ENCODE measurements at places on chromosomes 5 and 9.

GRCh38 chr5:127092690-127093089 lies 19.4 kb upstream of the C5orf63 start:
- no peak for DNase-seq

GRCh38 chr9:109887079-109887478 lies 107.1 kb downstream of the PALM2AKAP2 start:
- no peak for DNase-seq

GRCh38 chr9:136793086-136793946 lies 2.2 kb downstream of the TMEM141 start:
- DNase-seq, result no peak

DNA sequence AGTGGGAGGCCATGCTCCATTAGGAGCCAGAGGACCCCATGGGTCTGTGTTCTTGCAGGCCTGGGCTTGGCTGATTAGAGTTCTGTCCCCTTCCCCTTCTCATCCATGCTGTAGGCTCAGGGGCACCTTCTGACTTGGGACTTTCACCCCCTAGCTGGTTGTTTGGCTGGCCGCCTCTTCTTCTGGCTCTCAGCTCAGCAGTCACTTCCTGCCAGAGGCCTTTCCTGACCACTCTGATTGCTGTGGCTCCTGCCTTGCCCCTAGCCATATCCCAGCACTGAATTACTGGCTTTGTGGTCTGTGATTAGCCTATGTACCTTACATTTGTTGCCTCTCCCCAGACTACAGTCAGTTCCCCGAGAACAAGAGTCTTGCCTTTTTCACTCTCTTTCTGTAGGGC lies 14.6 kb downstream of the ENTREP1 start:
- no peak for DNase-seq

DNA sequence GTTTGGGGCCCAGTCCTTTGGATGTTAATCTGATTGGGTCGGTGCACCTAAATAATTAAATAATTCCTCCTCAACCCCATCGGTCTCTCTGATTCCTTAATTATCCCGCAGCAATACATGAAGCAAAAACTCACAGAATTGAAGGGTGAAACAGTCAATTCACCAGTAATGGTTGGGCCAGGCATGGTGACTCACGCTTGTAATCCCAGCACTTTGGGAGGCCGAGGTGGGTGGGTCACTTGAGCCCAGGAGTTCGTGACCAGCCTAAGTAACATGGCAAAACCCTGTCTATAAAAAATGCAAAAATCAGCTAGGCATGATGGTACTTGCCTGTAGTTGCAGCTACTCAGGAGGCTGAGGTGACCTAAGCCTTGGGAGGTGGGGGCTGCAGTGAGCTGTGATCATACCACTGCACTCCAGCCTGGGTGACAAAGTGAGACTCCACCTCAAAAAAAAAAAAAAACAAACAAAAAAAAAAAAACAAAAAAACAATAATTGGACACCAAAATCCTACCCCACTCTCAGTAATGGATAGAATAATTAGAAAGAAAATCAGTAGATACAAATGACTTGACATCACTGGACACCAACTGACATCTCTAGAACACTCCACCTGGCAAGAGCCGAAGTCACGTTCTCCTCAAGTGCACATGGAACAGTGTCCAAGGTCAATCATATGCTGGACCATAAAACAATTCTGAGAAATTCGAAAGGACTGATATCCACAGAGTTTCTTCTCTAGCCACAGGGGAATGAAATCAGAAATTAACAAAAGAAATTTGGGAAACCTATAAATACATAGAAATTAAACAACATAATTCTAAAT lies 5.3 kb downstream of the ABO start:
- no peak for DNase-seq

GRCh38 chr5:71948206-71948605 lies 159.1 kb upstream of the MAP1B start:
- no peak for DNase-seq

- DNase-seq, result peak; percentile 63
Observed at GRCh38 chr9:124126648-124127646, 115.4 kb downstream of the LHX2 start.

DNA sequence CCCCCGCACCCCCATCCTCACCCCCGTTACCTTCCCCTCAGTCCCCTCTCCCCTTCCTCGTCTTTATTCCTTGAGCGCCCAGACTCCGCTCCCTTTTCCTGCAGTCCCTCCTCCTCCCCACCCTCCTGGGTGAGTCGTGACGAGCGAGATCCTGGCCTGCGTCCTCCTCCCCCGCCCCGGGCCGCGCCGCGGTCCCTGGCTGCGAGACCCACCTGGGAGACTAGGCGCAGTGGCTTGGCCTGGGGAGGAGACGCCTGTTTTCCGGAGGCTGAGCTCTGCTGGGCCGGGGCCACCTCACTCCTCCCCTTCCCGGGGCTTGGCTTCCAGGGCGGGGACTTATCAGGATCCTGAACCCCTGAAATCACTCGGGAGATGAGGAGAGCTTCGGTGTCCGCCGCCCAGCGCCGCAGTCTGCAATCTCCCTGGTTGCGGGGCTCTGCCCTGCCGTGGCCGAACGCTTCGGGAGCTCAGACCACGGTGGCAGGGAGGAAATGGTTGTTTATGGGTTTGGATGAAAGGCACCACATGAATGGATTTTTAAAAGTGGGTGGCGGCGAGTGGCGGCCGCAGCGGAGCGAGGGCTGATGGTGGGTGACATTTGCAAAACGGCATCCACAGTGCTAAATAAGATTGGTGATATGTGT lies 984 bp downstream of the STXBP1 start:
- DNase-seq, result peak; percentile 18

GRCh38 chr9:113581865-113582697 lies 118.6 kb downstream of the RGS3 start:
- peak; percentile 65 for DNase-seq

- no peak for DNase-seq
Observed at GRCh38 chr5:141703133-141703561, 21.1 kb upstream of the ARAP3 start.

- DNase-seq, result no peak
Observed at GRCh38 chr9:113228130-113228665, 6.9 kb downstream of the SLC31A1 start.

GRCh38 chr5:75510836-75511434 lies 494 bp downstream of the CERT1 start:
- DNase-seq, result peak; percentile 29

DNA sequence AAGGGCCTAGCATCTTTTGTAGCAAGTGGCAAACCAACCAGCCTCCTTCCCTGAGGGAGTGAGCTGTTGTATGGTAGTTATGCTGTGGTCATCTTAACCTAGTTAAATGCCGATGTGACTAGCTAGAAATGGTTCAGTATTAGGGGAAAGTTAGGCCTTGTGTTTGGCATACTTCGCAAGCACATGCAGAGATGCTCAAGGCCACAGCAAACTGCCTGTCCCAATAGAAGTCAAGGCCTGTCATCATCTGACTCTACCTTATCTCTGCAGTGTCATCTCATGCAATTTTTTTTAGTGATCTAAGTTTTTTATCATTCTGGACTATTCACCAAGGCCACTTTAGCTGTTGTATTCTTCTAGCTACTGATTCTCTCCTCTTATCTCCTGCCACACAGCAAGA lies 5.2 kb upstream of the EXOSC3 start:
- no peak for DNase-seq

GRCh38 chr5:109863752-109864151 lies 174.0 kb downstream of the MAN2A1 start:
- DNase-seq, result no peak

- no peak for DNase-seq
Observed at GRCh38 chr5:78779771-78780616, 131.4 kb upstream of the LHFPL2 start.

DNA sequence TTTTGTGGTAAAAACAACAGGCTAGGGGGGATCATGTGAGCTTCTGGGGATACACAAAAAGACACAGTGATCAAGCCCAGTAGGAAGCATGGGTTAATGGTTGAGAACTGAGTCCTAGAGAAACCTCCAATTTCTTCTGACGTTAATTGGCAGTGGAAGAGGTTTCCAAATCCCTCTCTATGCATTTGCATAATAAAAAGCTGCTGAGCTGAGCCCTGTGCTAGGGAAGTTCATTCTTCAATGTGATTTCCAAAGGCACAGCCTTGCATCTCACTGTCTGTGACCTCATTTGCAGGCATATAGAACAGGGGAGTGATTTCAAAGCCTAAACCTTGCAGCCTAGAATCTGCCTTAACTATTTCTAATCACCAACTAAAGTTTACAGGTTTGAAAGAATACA lies 812 bp downstream of the DNAH5 start:
- DNase-seq, result no peak

DNA sequence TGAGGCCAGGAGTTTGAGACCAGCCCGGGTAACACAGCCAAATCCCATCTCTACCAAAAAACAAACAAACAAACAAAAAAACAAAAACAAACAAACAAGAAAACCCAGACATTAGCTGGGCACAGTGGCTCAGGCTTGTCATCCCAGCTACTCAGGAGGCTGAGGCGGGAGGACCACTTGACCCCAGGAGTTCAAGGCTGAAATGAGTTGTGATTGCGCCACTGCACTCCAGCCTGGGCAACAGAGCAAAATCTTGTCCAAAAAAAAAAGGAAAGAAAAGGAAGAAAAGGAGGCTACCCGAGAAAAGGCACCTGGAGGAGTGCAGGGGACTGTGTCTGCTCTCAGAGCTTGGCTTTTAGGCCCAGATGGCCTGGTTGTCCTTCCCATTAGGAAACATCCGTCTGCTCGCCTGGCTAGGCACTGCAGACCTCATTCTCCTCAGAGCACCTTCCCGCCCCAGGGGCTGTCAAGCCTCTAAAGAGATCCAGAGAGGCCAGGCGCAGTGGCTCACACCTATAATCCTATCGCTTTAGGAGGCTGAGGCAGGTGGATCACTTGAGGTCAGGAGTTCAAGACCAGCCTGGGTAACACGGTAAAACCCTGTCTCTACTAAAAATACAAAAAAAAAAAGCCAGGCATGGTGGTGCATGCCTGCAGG lies 185.3 kb upstream of the IER5L start:
- no peak for DNase-seq

GRCh38 chr9:31394015-31394473 lies 990.4 kb upstream of the ACO1 start:
- DNase-seq, result no peak

DNA sequence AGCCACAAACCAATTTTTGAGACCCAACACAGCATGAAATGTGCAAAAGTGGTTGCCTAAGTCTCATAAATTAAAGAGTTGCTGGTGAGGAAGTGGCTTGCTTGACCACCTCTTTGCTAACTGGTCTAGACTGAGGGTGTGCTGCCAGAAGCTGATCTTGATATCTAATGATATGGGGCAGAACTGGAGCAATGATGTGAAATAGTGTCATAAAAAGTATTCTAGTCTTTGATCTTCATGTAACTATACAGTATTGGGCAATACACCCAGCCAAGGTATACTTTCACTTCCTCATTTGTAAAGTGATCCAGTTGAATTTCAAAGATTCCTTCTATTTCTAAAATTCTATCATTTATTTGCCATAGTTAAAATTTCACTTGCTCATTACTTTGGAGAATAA lies 5.9 kb upstream of the YTHDC2 start:
- DNase-seq, result no peak

- DNase-seq, result no peak
Observed at GRCh38 chr5:152883066-152883775, 478.1 kb upstream of the NMUR2 start.

GRCh38 chr5:116622375-116623050 lies 47.9 kb upstream of the SEMA6A start:
- DNase-seq, result no peak

GRCh38 chr9:89422151-89422975 lies 75.5 kb downstream of the SEMA4D start:
- no peak for DNase-seq

DNA sequence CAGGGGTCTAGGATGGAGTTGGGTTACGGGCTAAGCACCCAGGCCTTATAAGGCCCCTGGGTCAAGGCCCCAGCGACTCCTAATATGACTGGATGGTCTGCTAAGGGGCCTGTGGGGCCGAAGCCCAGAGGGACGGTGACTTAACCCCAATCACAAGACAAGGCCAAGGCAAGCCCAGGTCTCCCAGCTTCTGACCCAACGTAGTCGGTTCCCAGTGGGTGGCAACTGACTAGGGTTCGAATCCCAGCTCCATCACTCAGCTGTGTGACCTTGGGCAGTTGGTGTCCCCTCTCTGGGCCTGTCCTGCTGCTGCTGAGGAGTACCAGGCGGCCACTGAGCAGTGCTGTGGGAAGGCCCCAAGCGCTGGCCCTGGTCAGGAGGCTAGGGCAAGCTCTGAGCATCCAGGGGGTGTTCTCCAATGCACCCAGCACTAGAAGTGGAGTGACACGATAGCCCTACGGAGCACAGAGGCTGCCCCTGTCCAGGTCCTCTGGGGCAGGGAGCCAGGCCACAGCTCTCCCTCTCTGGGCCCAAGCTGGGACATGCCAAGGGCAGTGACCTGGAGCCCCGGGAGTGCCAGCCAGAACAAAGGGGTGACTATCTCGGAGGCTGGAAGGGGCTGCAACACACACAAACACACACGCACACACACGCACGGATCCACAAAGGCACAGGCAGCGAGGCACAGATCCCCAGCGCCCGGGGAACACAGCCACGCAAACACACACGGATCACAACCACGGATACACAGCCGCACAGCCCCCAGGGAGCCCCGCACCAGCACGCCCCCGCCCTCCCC lies 512 bp downstream of the AK1 start:
- DNase-seq, result no peak

GRCh38 chr9:136222166-136222905 lies 17.4 kb upstream of the LHX3 start:
- no peak for DNase-seq

DNA sequence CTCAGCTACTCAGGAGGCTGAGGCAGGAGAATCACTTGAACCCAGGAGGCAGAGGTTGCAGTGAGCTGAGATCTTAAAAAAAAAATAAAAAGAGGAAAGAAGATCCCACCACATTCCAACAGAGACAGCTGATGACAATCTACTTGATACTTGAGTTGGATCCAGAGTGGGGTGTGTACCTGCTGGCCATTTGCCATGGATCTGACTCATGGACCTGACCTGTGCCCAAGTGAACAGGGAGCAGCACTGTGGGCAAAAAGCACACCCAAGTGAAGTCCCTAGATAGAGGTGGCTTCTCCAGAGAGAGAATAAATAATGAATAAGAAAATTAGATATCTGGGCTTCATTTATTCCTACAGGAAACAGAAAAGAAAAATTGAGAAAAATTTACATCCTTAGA lies 81.2 kb upstream of the MIER3 start:
- DNase-seq, result no peak

GRCh38 chr9:112624711-112625707 lies 92.9 kb downstream of the INIP start:
- DNase-seq, result no peak

DNA sequence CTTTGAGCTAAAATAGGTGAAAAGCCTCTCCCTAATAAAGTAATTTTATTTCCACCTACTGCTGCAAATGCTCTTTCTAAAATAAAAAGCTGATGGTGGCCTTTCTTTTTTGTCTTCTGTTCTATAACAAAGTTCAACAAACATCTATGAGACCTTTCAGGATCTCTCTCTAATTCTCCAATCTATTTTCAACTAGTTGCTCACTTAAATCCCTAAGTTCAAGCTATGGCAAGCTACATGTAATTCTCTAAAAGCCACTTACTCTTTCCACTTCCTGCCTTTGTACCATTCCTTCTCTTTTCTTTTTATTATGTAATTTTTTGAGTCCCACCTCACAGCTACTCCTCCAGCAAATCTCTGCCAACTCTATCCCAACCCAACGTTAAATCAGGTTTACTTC lies 20.9 kb downstream of the CHD1 start:
- no peak for DNase-seq
